Testis (tissue), 5 donors: ENCODE measurements at places on chromosomes 2 and 18. TPM values are rescaled to one million over a fixed set of nuclear protein-coding genes. Genes with fewer than 3 reads are reported as not detected.

- no peaks in the 10 kb centered on the region for H3K27me3 ChIP-seq
- peak overlapping the region; percentile 73 for H3K27ac ChIP-seq
- no peaks in the 10 kb centered on the region for H3K36me3 ChIP-seq
- no peak overlapping the region for H3K4me3 ChIP-seq
- DNase-seq = no peak
- peaks cover 3% of the 10 kb centered on the region for H3K4me1 ChIP-seq
Measured at GRCh38 chr2:163692611-163693482, 43.0 kb downstream of the FIGN start.

- H3K27ac ChIP-seq = no peak overlapping the region
- H3K4me3 ChIP-seq = no peak overlapping the region
- no peaks in the 10 kb centered on the region for H3K4me1 ChIP-seq
- H3K36me3 ChIP-seq = no peaks in the 10 kb centered on the region
Measured at GRCh38 chr18:47730795-47731194, 199.7 kb downstream of the SMAD2 start.

Gene ZEB2
- 38.7 TPM for polyA plus RNA-seq

DNA sequence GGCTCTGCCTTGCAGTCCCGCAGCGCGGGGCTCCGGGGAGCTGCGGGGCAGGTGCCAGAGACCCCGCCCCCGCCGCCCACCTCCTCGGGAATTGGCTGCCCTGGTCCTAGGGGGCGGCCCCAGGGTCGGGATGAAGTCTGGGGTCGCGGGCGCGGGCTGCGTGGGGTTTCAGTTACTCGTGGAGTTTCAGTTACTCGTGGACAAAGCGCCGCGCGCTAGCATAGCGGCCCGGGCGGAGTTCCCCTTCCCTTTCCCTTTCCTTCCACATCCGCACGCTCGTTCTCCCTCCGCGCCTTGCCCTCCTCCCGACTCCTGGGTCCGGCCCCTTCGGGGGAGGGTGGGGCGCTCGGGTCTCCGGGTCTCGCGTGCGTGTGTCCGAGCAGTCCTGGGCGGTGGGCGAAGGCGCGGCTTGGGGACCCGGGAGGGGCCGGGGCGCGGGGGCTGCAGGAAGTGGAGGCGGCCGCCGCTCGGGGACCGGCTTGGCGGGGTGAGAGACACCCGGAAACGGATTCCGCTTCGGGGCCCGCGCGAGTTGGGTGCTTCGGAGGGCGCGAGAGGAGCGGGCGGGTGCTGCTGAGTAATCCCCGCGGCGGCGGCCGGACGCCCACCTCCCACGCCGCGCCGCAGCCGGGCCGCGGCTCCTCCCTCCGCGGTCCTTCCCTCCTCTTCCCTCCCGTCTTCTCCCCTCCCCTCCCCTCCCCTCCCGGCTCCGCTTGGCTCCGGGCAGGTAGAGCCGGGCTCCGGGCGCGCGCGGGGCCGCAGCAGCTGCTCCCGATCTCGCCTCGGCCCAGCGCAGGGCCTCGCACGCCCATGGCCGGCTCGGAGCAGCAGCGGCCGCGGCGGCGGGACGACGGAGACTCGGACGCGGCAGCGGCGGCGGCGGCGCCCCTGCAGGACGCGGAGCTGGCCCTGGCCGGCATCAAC is at the start of gene TTC39C:
TTC39C (plus strand) TSS at position 693 of the 924 bp plus-strand sequence; CDS start at position 811, 118 bp downstream.
- H3K4me3 ChIP-seq = peak within 1 kb of the TSS; percentile 72
- peak within 1 kb of the TSS; percentile 76 for H3K27ac ChIP-seq

DNA sequence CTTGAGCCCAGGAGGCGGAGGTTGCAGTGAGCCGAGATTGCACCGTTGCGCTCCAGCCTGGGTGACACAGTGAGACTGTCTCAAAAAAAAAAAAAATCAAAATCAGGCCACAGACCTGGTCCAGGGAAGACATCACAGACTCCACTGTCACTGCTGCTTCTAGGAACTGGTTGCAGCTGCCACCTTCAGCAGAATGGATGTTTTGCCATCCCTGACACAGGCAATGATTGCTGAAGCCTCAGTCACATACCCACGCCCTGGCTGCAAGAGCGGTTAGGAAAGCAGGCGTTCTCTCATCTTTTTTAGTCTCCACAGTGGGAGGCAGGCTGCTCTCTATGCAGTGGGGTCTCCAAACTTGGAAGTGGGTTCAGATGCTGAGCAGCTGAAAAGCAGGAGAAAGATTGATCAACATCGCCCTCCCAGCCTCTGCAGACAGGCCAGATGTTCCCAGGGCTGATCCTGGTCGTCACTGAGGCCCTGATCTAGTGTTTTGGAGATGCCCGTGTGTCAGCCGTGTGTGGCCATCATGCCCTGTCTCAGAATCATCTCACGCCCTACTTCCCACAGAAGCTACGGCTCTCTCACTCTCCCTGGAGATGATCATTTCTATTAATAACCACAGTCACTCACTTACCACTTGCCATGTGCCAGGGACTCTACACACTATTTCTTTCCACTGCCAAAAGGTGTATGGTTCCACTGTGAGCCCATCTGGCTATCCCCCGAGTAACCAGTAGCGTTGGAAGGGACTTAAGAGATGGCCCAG is 91.8 kb downstream of the PLB1 start:
- DNase-seq = no peak
- no peak overlapping the region for H3K4me3 ChIP-seq
- peaks cover 12% of the 10 kb centered on the region for H3K4me1 ChIP-seq
- H3K27me3 ChIP-seq = no peaks in the 10 kb centered on the region

- no peak overlapping the region for H3K27ac ChIP-seq
- H3K36me3 ChIP-seq = no peaks in the 10 kb centered on the region
- H3K4me1 ChIP-seq = no peaks in the 10 kb centered on the region
Measured at GRCh38 chr2:108565778-108566375, 31.6 kb downstream of the LIMS1 start.

GRCh38 chr2:65737452-65738011 is 305.1 kb upstream of the SPRED2 start:
- H3K4me3 ChIP-seq = no peak overlapping the region
- no peak overlapping the region for H3K27ac ChIP-seq
- no peaks in the 10 kb centered on the region for H3K27me3 ChIP-seq
- no peaks in the 10 kb centered on the region for H3K4me1 ChIP-seq
- H3K36me3 ChIP-seq = no peaks in the 10 kb centered on the region

DNA sequence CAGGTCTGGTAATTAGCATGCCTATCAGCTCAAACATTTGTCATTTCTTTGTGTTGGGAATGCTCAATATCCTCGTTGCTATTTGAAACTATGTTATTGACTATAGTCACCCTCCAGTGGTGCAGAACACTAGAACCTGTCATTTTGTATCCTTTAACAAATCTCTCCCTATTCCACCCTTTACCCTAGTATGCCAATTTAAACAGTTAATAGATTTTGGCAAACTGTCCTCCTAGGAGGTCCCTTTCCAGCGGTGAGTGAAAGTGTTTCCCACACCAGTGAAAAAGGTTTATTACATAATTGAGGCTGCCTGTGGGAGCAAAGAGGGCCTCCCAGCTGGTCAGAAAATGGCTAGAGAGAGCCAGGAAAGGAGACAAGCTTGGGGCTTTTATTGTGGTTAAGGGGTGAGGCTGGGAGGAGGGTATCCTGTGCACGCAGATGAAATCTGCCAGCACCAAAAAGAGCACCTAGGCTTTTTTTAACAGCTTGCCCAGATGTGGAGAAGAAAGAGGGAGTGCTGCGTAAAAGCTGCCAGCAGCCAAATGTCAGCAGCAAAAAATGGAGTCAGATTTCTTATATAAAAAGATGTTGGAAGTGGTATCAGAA is 1.8 kb upstream of the DRC1 start:
- no peaks in the 10 kb centered on the region for H3K27me3 ChIP-seq
- peaks cover 10% of the 10 kb centered on the region for H3K4me1 ChIP-seq
- no peak overlapping the region for H3K27ac ChIP-seq
- H3K4me3 ChIP-seq = no peak overlapping the region
- DNase-seq = no peak
- H3K36me3 ChIP-seq = no peaks in the 10 kb centered on the region

- no peak overlapping the region for H3K4me3 ChIP-seq
- no peak overlapping the region for H3K27ac ChIP-seq
- H3K27me3 ChIP-seq = no peaks in the 10 kb centered on the region
- no peak for DNase-seq
- no peaks in the 10 kb centered on the region for H3K36me3 ChIP-seq
- H3K4me1 ChIP-seq = no peaks in the 10 kb centered on the region
Measured at GRCh38 chr2:234643407-234643806, 146.5 kb upstream of the ARL4C start.

GRCh38 chr2:182763311-182763912 is 47.4 kb downstream of the DNAJC10 start:
- H3K36me3 ChIP-seq = no peaks in the 10 kb centered on the region
- H3K27ac ChIP-seq = no peak overlapping the region
- DNase-seq = peak; percentile 32
- H3K4me1 ChIP-seq = peaks cover 3% of the 10 kb centered on the region
- no peaks in the 10 kb centered on the region for H3K27me3 ChIP-seq
- no peak overlapping the region for H3K4me3 ChIP-seq
